Activated CD4-positive, alpha-beta memory T cell treated with anti-CD3 and anti-CD28 coated beads, Interleukin-2, amount 10 ng/mL, durations not matched to agents 7 days and 5 days (primary cell): ENCODE measurements at places on chromosomes 3 and 15. TPM values are rescaled to one million over a fixed set of nuclear protein-coding genes. Genes with fewer than 3 reads are reported as not detected.

KIF23 gene
- 60.8 TPM for total RNA-seq

TM6SF1 gene
- total RNA-seq, result 20.4 TPM

FILIP1L gene
- 1.9 TPM for total RNA-seq

BCHE gene
- total RNA-seq, result not detected

IGSF10 gene
- not detected for total RNA-seq
